ENCODE measurements at places on chromosomes 6 and 20.

- no peak for DNase-seq
Observed at GRCh38 chr6:113078791-113079190, 731.7 kb downstream of the RFPL4B start.

GRCh38 chr20:61577065-61577464, 325.0 kb downstream of the CDH4 start:
- DNase-seq: peak; percentile 12

DNA sequence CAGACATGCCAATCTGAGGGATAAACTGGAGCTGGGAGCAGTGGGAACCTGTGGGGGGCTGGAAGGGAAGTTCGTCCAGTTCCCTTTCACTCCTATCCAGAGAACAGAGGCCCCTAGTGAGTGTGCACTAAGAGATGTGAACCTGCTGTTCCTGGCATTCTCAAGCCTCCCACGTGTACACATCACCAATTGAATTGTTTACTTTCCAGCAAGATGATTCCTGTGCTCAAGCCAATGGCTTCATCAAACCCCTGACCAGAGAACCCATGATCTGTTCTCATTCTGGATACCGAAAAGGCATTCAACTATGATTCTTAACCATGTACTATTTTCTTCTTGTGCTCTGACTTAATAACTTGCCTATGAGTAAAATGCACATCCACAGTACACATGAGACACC, 10.2 kb upstream of the SLC22A3 start:
- peak; percentile 12 for DNase-seq

DNA sequence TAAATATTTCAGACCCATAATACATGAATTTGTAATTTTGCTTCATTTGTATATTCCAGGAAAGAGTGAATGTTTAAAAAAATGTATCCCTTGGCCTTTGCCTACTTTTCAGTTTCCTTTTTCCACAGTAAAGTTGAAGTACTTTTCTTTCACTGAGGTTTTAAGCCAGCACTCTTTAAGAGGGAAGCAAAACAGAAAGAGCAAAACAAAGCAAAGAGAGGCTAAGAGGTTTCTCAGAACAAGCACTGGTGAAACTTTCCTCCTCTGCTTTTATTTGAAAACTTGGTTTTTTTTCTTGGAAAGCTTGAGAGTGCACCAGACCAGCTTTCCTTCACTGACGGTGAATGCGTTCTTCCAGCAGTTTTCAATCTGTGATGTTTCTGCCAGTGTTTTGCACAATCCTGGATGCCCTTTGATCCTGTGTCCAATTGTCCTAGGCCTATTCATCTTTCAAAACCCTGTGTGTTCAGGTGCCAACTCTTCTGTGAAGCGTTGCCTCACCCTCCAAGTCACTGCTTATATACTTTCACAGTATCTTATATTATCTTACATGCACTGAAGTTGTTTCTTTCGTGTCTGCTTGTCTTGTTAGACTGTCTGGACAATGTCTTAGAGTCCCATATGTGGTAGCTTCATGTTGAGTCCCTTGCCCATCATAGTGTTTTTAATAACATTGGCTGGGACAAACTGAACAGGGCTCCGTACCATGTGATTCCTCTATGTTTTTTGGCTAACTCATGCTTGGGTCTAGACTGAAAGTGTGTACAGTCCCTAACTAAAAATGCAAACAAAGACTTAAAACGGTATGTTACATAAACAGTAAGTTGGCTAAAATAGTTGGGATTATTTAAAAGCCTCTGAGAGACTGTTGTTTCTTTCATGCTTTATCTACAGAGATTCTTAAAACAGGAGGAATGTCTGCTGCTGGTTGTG, 1.9 kb downstream of the RNF217 start:
- peak; percentile 36 for DNase-seq

DNA sequence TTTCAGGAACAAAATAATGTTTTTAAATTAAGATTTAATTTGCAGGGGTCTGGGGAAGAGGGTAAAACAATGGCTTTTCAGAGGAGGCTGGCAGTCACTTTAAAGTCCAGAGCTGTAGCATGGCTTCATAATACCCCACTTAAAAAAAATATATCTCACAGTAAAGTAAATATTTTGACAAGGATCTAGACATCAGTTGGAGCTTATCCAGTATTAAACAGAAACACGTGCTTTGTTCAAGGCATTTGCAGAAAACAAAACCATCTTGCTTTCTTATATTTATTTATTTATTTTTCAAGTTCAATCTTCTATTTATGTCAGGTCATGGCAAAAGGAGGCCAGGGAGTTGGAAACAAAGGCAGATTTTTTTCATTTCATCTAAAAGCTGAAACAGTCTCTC, 53.3 kb upstream of the PRL start:
- peak; percentile 78 for DNase-seq

DNA sequence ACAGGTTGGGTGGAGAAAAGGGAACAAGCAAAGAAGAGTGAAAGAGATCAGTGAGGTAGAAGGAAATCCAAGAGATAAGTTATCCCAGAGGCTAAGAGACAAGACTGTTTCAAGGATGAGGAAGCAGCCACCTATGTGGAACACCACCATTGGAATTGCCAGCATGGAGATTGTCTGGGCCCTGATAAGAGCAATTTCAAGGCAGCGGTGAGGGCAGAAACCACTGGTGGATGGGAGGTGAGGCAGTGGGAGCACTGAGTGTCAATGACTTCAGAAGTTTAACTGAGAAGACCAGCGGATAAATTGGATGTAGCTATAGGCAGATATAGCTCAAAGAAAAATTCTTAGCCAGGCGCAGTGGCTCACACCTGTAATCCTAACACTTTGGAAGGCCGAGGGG, 56.7 kb downstream of the SNX5 start:
- no peak for DNase-seq

DNA sequence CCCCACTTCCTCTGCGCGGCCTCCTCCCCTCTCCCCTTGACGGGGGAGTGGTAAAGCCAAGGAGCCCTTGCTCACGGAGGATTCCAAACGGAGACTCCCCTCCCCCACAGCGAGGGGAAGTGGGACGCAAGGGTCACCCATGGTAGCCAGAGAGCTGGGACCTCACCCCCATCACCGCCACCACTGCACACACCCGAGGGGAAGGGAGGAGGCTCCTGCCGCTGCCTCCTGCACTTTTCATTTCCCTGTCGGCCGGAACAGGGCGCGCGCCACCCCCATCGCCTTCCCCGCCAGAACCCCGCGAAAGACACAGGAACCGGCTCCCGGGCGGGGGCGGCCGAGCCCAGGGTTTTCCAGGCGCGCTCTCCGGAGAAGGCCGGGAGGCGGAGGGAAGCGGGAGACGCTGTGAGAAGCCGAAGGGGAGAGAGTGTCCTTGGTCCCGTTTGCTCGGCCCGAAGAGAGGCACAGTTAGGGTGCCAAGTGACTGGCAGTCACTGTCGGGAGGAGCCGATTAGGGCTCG, 789 bp downstream of the CCND3 start:
- DNase-seq: peak; percentile 79

- DNase-seq: peak; percentile 22
Observed at GRCh38 chr20:7505152-7505834, 435.0 kb downstream of the HAO1 start.

Measured in DMS53 (cell line).